ENCODE measurements at places on chromosomes 3 and 15.

DNA sequence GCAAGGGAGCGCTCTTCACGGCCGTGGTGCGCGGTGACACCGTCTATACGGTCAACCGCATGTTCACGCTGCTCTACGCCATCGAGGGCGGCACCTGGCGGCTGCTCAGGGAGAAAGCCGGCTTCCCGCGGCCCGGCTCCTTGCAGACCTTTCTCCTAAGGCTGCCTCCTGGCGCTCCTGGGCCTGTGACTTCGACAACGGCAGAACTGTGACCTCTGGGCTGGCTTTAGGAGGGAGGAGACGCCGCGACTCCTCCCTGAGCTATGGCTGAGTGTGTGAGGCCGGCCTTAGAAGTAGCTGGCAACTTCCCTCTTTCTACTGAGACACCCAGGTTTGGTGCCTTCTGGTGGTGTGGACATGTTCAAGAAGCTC lies 1.4 kb downstream of the KBTBD13 start:
- no peak for DNase-seq

DNA sequence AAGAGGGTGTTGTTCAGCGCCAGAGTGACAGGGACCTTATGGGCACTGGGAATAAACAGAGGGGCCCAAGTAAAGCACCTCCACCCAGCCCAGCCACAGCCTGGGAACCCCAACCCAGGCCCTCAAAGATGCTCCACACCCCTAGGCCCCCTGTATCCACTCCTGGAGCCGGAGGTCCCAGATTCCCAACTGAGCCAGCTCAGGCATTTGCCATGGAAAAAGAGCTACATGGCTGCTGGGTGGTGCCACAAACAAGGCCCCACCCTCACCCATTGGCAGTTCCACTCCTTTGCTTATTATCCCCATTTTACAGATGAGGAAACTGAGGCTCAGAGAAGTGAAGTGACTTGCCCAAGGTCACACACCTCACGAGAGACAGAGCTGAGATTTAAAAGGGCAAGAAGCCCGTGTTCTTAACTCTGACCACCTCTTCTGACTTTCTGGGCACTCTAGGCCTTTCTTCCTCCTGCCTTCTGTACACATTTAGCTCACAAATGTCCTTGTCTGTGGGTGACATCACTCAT lies 16.9 kb downstream of the ANPEP start:
- no peak for DNase-seq

DNA sequence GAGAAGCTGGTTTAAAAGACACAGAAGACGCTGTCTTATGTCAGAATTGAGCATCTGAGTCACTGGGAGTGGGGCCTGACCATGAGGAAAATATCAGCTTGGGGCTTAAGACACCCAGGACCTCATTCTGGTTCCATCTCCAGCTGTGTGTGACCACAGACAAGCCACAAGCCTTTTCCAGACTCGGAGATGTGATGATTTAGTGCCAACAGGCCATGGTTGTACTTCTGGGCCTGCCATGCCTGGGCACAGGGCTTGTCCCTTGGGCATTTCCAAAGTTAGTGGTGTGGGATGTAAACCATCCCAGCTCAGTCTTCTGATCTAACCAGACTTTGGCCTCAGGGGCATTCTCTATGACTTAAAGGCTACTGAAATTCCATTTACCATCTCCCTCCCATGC lies 269.8 kb downstream of the RYR3 start:
- no peak for DNase-seq

DNA sequence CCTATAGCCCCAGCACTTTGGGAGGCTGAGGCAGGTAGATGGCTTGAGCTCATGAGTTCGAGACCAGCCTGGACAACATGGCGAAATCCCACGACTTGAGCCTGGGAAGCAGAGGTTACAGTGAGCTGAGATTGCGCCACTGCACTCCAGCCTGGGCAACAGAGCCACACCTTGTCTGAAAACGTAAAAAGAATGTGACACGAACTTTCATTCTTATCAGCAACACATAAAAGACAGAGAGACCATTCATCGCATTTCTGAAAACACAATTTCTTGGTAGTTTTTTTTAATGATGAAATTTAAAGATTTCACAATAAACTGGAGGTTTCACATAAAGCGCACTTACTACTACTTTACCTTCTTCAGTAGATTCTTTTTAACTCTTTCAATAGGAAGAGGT lies 18.4 kb downstream of the HLTF start:
- DNase-seq: no peak

DNA sequence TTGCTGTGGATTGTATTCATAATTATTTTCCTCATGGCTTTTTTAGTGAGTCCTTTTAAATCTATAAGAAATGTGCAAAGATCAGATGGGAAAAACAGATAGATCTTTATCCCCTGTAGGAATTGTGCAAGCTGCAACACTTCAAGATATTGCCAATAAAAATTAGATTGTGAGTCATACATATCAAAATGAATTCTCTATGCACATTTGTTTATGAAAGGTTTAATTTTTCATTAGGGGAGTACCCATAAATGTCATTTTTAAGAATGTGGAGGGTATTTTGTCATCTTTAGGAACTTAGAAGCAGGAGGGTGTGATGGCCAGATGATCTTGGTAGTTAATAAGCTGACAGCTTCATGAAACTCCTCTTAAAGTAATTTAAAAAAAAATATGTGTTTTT lies 2.9 kb downstream of the PIAS1 start:
- no peak for DNase-seq

DNA sequence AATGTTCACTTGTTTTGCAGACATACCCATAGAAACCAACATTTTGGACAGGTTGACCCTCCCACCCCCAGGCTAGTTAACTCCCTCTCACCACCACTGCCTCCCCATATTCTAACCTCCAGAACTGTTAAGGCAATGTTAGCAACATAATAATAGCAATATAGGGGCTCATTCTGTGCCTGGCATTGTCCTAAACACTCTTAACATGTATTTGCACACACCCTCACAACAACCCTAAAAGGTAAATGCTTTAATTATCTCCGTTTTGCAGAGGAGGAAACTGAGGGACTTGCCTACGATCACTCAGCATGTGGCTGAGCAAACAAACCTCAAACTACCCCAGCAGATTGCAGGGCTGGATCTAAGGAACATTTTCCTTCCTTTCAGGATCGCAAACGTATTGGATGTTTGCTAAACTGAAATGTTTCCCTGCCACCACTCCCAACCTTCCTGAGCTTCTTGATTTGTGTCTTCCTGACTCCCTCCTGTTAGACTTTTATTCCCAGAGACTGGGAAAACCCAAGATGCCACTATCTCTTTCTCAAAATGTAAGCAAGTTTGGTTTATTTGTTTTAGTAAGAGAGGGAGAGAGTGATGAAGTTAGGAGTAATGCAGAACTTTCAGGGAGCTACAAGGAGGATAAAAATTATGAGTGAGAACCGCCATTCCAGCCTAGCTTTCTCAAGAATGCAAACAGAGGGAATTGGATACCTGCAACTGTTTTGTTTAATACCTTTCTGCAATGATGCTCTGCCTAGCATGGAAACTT lies 1.3 kb downstream of the SCG5 start:
- DNase-seq: no peak

DNA sequence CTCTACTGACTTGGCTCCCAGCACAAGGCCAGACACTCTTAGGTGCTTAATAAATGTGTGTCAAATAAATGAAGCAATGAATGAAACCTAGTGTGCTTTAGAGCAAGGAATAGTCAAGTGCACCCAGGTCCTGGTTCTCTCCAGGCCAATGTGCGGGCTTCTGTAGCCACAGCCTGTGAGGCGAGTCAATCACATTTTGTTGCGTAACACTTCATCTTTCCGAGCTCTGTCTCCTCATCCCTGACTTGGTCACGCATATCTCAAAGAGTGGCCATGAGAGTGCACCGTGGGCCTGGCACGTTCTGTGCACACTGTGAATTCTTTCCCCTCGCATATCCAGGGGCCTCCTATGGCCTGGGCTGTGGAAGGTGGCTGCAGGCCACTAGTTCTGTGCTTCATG lies 11.4 kb upstream of the SH3GL3 start:
- no peak for DNase-seq
